ENCODE measurements at places on chromosomes 3 and 15.

DNA sequence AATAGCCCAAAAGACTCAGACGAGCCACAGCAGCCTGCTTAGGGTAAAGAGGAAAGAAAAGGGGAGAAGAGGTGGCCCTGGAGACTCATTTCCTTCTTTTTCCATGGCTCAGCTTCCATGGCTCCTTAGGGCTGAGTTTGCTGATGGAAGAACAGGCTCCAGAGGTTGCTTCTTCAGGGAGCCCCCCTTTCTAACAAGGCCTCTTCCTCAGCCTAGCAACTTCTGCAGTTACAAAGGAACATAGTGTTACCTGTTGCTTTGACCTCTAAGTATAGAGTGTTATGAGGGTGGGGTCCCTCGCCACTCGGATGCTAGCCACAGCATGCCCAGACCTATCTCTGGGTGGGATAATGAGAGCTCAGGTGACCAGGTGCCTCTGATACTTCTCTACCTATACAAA lies 43.2 kb upstream of the SPESP1 start:
- no peak for DNase-seq

GRCh38 chr3:131200636-131201199 lies 174.0 kb downstream of the NEK11 start:
- no peak for DNase-seq

DNA sequence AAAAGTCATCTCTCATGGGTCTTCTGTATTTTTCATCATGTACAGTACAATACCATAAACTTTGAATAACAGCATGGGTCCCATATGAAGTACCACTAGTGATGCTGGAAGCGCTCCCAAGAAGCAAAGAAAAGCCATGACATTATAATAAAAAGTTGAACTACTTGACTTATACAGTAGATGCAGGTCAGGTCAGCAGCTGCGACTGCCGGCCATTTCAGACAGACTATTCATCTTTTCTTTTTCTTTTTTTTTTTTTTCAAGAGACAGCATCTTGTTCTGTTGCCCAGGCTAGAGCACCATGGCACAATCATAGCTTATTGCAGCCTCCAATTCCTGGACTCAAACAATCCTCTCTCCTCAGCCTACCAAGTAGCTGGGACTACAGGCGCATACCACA lies 10.2 kb downstream of the RAF1 start:
- DNase-seq: no peak

DNA sequence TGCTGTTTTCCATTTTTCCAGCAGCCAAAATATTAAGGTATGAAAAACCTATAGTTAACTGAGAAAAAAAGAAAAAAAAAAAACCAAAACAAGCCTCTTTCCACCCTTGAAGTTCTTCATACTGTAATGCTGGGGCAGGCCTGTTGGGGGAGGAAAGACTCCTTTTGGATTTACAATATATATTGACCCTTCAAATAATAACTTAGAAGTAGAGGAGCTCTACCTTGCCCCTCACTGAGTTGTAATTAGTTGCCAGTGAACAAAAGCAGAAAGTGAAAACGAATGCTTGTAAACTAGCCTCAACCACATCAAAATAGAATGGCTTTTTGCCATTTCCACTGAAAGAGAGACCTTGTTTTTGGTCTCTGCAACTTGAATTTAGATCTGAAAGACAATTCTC lies 326.6 kb downstream of the NR2F2 start:
- no peak for DNase-seq

- no peak for DNase-seq
Measured at GRCh38 chr15:92797168-92798052, 102.7 kb upstream of the CHD2 start.

- no peak for DNase-seq
Measured at GRCh38 chr3:38018296-38019266, 10.9 kb downstream of the PLCD1 start.

GRCh38 chr3:194686414-194686815 lies 732 bp downstream of the FAM43A start:
- no peak for DNase-seq

GRCh38 chr3:142498397-142499180 lies 50.8 kb upstream of the XRN1 start:
- DNase-seq: no peak

GRCh38 chr3:90092994-90093393 lies 985.6 kb downstream of the EPHA3 start:
- no peak for DNase-seq

DNA sequence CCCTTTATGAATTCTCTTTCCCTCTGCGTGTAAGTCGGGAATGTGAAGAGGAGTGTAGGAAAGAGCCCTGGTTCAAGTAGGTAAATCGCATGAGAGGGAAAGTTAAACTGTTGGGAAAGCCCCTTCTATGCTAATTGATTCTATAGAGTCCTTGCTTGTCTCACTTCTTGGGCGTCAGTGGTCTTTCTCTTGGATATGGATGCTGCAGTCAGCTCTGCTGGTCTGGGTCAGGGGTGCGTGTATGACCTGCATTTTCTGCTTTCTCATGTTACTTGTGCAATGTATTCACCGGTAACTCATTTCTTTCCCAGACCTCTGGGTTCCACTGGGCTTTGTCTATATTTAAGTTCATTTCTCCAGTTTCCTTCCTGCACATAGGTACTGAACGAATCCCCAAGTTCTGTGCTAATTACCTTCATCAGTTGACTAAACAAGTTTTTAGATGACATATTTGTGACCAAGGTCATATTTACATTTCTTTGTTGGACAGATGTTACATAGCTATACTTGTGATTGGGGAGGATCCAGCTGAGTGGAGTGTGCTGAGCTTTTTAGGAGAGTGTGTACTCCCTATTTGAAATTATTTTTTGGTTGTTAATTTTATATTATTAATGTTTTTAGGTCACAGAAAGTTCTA lies 1.4 kb downstream of the SETD5 start:
- no peak for DNase-seq
